ENCODE measurements at places on chromosomes 6 and 20.

- DNase-seq = no peak
Observed at GRCh38 chr20:59153832-59154231, 9.8 kb upstream of the ZNF831 start.

DNA sequence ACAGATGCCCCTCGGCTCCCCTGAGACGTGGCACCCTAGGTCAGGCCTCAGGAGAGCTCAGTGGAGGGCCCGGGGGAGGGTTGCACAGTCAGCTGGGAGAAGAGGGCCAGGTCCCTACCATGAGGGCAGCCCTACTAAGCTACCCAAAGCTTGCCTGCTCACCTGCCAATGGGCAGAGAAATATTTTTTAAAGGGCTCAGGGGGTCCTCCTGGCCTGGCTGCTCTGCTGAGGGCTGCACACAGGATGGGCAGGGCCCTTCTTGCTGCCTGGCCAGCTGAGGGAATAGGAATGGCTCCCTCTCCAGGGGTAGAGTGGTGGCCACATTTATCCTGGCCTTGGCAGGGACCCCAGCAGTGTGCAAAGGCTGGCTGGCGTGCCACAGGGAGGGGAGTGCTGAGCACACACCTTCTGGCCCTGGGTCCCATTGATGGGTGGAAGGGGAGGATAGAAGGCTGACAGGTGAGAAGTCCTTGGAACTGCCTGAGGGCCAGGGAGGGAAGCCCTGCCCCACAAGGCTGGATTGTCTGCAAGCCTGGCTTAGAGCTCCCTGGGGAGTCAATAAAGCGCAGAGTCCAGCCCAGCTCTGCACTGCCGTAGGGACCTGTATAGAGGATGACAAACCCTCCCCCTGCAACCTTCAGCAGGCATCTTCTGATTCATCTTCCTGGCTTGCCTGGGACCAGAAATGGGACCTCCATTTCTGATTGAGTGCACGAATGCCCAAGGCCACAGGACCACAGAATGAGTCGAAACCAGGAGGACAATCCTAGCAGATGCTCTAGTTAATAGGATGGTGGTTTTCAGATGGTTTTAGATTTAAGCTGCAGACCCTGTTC is 62.1 kb downstream of the NOL4L start:
- no peak for DNase-seq

DNA sequence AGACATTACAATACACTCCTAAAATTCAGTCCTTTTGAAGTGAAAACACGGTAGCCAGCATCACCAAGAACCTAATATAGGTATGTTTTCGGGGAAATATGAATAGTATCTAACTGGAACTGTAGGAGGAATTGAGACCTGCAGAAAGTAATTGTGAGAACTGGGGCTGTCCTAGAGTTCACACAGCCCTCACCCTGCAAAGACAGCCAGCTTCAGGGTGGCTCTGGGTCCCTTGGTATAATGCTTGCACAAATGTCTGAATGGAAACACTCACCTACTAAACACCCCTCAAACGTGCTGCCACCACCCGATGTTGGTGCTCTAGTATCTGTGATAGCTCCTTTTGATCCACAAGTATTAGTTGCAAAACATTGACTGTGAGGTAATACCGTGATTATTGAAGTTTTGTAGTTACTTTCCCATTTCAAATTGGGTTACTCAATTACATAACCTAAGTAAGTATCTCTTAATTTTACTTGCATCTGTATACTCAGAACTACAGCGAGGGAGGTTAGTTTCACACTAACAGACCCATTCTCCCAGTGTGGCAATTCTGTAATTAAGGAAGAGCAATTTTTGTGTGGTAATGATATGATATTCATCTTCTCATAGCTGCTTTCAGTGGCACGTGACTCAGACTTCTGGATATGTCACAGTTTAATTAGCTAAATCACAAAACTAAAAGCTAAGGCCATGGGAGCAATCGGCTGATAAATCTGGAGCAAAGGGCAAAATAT is 129.5 kb downstream of the INSM1 start:
- DNase-seq = no peak

DNA sequence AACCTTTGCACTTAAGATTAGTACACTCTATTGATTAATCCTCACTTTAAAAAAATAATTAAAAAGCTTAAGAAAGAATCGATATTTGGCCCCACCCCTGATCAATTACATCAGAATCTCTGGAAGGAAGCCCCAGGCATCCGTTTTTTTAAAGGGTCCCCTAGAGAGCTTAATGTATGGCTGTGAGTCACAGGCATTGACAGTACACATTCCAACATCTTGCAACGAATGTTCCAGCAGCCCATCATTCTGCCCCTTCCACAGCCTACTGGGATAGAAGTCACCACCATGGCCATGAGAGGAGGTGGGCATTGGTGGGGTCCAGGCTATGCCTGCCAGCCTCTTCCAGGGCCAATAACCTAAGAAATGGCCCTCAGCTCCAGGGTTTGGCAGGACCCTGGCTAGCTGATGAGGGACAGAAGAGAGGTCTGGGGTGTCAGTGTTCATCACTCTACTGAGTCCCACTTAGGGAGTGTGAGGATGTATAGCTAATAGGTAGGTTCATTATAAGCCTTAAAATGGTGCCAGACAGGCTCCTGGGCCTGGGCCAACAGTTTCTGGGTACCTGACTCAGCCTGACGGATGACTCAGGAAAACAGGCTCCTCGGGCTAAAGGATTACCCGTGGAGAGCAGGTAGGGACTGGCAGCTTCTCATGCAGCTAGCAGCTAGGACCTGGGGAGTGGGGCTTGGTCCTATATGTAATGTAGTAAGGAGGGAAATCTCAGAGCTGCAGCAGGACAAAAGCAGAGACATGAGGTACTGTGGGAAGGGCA is 40.4 kb downstream of the MDGA1 start:
- peak; percentile 31 for DNase-seq

DNA sequence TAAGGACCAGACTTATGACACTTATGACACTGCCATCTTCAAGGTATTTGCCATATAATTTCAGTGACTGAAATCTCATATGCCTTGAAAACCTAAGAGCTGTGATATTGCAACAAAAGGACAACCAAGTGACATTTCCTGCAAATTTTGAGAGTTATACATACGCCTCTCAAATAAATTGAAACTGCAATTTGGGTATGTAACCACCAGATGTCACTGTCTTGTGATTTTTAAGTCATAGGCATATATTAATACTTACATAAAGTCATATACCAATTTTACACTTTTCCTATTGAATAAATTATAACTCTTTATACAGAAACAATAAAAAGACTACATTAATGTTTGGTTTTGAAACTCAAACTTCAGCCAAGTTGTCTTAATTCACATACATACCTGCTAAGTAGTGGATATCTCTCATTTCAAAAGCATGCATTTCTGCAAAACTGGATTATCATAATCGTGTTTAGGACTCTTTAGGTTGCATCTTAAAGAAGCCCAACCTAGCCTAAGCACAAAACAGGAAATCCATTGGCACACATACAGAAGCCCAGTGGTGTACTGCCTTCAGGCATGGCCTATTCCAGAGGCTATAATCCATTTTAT is 180.2 kb downstream of the PACRG start:
- DNase-seq = no peak

- DNase-seq = peak; percentile 88
Observed at GRCh38 chr6:345747-346385, 45.7 kb upstream of the IRF4 start.

GRCh38 chr6:39642270-39642669 is 82.9 kb downstream of the KIF6 start:
- DNase-seq = no peak

GRCh38 chr6:163243083-163243482 is 171.4 kb upstream of the QKI start:
- no peak for DNase-seq

- DNase-seq = no peak
Observed at GRCh38 chr6:162854734-162855191, 127.0 kb downstream of the PACRG start.

DNA sequence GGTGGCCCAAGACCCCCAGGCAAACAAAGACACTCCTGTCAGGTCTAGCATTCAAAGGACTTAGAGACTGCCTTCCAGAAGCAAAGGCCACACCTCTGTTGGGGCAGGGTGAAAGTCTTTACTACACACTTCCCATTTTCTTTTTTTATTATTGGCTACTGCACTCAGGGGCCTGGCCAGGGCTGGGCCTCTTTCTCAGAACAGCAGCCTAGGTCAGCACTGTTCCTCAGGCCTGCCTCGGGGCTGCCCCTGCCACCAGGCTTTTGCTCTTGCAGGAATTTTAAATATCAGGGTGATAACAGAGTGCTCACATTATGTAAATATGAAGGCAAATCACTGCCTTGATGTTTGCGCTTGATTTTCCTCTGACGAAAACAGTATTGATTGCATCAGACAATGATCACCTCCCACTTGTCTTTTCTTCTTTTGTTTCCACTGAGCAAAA is 18.5 kb downstream of the GSTA4 start:
- no peak for DNase-seq

DNA sequence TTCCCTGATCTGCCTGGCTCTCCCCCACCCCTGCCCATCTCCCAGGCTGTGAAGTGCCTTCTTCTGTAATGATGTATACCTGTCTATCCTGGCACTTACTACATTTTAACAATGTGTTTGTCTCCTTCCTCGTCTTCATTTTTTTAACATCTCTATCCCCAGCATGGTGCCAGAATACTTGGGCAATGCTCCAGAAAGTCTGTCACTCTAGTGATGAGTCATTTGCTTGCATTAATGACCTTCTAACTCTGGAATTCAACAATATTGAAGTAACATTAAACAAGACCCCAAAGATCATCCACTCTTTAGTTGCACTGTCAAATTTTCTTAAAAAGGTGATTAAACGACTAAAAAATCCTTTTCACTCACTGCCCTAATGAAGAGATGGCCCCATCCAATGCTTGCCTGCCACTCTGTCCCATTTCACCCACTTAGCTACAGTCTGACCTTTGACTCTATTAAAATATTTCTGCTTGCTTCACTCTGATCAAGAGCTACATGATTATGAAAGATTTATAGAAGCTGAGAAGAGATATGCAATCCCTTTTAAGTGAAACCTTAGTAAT is 7.7 kb upstream of the KLHL31 start:
- peak; percentile 48 for DNase-seq

DNA sequence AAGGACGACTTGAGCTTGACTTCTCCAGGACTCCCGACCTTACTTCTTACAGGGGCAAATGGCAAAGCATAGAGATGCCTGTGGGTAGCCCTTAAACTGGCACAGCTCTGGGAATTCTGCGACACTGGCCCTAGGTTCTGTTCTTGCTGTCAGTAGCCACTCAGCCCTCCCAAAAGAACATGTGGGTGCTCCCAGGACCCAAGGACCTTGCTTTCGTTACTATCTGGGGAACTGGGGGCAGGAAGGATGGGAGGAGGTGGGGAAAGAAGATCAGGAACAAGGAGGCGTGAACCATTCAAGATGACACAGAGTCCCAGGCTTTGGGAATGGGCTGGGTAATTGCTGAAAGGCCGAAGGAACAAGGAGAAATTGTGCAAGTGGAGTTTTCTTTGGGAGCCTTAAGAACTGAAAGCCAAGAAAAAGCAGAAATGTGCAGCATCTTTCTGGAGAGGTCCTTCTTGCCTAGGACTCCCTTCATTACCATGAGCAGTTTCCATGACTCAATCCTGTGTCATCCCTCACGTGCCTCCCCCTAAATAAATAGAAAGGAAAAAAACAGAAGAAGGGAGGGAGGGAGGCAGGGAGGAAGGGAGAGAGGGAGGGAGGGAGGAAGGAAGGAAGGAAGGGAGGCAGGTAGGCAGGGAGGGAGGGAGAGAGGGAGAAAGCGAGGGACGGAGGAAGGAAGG is 284.6 kb upstream of the FOXQ1 start:
- no peak for DNase-seq

- DNase-seq = no peak
Observed at GRCh38 chr6:157070403-157071107, 252.8 kb downstream of the TMEM242 start.

DNA sequence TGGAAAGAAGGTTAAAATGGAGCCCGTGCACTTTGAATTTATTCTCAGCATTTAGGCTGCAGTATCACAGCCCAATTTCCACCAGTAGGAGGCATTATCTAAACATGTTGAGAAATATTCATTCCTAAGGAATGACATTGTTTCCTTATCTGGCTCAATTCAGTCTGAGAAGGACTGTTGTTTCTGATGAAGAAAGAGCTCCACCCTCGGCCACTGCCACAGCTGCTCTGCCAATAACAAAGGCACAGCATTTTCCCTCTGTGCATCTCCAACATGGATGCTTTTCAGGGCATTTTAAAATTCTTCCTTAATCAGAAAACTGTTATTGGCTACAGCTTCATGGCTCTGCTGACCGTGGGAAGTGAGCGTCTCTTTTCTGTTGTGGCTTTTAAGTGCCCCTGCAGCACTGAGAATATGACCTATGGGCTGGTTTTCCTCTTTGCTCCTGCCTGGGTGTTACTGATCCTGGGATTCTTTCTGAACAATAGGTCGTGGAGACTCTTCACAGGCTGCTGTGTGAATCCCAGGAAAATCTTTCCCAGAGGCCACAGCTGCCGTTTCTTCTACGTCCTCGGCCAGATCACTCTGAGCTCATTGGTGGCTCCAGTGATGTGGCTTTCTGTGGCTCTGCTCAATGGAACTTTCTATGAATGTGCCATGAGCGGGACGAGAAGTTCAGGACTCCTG is at the start of gene CALHM5:
TSS of gene CALHM5 (plus strand) at position 216 of the 687 bp plus-strand sequence. CDS start at position 274, 58 bp downstream.
- peak; percentile 44 for DNase-seq

- peak; percentile 28 for DNase-seq
Observed at GRCh38 chr20:37990571-37991151, 42.6 kb downstream of the TTI1 start.

- no peak for DNase-seq
Observed at GRCh38 chr6:87881342-87881895, 166.2 kb upstream of the SPACA1 start.

GRCh38 chr20:38196592-38196991 is 31.5 kb upstream of the TGM2 start:
- peak; percentile 69 for DNase-seq

DNA sequence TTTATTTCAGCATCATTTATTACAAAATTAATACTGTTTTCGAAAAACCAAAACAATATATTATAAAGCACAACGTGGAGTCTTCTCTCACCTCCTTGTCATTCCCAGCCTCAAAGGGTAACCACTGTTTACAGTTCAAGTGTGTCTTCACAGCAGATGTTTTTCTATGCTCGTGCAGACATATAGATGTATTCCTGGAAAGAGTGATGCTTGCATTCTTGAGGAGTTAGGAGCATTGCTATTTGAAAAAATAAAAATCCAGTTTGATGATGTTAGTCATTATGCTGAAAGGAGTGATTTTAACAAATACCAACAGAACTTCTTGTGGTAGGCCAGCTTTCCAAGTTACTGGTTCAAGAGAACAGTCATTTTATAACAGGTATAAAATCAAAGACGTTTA is 234.9 kb downstream of the BCKDHB start:
- no peak for DNase-seq

DNA sequence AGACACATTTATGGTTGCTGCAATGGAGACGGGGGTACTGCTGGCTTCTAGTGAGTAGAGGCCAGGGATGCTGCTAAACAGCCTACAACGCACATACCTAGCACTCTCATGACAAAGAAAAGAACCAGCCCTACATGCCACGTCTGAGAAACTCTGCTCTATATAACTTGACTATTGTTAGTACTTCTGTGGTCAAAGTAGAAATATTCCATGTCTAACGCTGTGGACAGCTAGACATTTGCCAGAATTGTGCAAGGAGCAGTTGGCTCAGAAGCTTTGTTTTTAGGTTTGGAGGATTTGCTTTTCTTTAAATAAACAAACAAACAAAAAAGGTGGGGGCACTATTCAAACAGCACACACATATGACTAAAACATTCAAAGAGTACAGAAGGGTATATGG is 20.5 kb downstream of the UBE2V1 start:
- DNase-seq = no peak

Measured in adrenal gland (tissue), 19 donors.